Renal cortex interstitium (tissue), 15 donors: ENCODE measurements at places on chromosomes 7 and 10. TPM values are rescaled to one million over a fixed set of nuclear protein-coding genes. Genes with fewer than 3 reads are reported as not detected.
A peak's percentile ranks its signal among the peaks of the same experiment; 100 is the strongest.

DNA sequence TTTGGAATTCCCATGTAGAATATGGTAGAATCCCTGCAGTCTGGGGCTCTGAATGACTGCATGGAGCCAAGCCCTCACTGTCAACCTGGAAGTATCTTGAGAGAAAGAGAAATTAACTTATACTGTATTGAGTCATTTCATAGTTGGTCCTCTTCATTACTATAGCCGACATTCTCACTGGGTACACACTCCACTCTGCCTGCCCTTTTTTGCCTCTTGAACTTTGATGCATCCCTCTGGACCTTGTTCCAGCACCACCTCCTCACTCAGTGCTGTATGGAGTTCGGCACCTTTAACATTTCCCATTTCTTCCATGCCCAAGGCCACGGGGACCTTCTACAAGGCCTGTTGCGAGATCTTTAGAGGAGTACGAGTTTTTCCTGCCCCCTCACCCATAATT, 4.6 kb upstream of the ARHGAP22 start:
- no peak for DNase-seq

IFIT5 gene
- polyA plus RNA-seq, result 21.0 TPM

DNA sequence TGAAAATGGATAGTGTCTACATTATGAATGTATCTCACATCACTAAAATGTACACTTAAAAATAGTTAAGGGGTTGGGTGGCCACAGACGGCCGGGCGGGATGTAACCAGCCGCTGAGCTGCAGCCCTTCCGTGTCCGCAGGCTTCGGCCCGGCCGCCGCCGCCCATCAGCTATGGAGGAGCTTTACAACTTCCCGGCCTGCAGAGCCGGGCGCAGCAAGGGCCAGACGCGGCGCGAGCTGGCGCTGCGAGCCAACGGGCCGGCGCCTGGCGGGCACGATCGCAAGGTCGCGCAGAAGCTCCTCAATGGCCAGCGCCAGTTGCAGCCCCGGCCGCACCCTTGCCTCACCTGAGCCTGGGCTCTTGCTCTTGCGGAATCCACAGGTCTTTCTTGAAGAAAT, 69.1 kb downstream of the KMT2C start:
- DNase-seq, result no peak

GRCh38 chr7:104135760-104136558, 71.9 kb downstream of the ORC5 start:
- no peak for DNase-seq

GRCh38 chr10:88033385-88033784, 170.0 kb downstream of the PTEN start:
- no peak for DNase-seq

DNA sequence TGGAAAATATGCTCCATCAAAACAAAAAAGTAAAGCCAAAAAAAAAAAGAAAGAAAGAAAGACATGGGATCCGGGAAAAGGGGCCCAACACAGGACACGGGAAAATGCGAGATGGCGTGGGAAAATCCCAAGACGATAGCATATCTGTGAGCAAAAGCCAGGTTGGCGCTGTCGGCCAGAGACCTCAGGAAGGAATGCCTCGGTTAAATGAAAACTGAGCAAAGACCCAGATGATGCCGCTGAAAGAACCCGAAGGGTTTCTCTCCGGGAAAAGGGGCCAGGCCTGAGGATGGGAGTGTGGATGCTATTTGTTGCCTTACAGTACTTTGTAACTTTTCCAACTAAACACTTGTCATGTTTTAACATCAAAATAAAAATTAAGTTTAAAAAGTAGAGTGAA, 49.5 kb upstream of the PPP2R2D start:
- no peak for DNase-seq

DNA sequence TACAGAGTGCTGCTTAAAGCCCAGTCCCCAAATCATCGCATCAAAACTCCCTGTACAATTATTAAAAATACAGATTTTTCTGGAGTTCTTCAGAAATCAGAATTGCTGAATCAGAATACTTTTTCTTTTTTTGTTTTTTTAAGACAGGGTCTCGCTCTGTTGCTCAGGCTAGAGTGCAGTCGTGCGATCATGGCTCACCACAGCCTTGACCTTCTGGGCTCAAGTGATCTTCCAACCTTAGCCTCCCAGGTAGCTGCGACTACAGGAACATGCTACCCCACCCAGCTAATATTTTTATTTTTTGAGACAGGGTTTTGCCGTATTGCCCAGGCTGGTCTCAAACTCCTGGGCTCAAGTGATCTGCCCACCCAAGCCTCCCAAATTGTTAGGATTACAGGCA, 3.9 kb downstream of the BBIP1 start:
- no peak for DNase-seq

DNA sequence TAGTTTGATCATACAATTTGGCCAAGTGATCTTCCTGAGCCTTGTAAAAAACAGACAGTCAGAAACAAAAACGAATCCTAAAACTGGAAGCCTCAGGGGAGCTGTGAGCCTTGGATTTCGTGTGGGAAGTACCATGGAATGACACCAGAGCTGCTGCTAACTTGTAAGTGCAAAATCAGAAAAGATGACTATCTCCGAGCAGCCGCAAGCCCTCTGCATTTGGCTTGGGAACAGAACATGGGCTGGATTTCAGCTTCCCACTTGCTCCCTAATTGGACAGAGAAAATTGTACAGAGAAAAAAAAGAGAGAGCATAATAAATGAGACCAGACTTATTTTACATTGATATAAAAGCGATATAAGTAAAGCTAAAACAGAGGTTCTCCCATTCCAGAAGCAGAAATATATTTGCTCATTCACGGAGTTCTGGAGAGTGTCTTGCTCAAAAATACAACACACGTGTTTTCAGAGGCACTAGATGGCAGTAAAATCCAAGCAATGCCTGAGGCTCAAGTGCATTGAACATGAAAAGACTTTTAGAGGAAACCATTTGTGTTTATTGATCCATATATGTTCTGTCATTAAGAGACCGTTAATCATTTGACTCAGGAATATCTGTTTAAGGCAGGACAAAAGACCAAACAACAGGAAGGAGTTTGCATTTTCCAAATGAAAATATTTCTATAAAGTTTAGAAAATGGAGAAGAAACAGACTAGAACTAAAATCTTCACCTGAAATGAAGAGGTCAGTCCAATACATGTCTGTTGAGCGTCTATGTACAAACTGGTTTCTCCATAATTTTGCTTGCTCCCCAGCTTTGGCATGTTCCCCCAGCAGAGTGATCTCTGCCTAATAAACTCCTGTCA, 78.3 kb upstream of the SLC26A5 start:
- peak; percentile 22 for DNase-seq

MSS51 gene
- 1.9 TPM for polyA plus RNA-seq

DNA sequence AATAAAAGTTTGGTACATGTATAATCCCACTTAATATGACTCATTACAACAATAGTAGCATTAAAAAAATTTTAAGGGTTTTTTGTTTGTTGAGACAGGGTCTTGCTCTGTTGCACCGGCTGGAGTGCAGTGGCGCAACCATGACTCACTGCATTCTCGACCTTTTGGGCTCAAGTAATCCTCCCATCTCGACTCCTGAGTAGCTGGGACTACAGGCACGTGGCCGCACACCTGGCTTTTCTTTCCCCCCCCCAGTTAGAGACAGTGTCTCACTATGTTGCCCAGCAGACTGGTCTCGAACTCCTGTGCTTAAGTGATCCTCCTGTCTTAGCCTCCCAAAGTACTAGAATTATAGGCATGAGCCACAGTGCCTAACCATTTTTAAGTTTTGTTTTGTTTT, 40.7 kb downstream of the KMT2C start:
- DNase-seq, result no peak

- no peak for DNase-seq
Observed at GRCh38 chr7:40348126-40348728, 213.4 kb downstream of the SUGCT start.

FGFBP3 gene
- polyA plus RNA-seq, result 3.6 TPM

PTPN12 gene
- 103 TPM for polyA plus RNA-seq

GRCh38 chr10:8121201-8121890, 66.9 kb downstream of the GATA3 start:
- no peak for DNase-seq

DNA sequence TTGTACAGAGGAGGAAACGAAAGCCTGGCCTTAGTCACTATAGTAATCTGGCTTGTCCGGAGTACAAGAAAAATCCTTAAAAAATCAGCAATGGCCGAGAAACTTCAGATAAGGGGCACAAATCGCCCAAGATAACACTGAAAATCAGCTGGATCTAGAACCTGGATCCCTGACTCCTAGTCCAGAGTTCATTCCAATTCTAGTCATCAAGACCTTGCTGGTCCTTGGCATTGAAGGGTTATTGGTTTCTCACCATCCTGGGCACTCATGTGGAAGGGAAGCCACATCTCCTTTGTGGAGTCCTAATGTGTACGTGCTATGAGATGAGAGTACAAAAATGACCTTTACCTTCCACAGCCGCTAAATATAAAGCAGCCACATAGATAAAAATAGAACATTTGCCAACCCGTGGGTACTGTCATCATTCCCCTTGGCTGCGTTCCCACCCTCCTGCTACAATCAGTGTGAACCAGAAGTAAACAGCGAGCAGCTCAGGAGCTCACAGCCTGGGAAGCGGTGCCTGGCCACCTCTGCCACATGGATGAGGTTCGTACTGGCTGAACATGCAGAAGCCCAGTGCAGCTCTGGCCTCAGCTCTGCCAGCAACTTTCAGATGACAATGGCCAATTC, 116.0 kb upstream of the PDLIM1 start:
- no peak for DNase-seq

STOX1 gene
- polyA plus RNA-seq, result 12.4 TPM

GRCh38 chr10:108696792-108697477, 1226.4 kb downstream of the XPNPEP1 start:
- no peak for DNase-seq

- DNase-seq, result no peak
Observed at GRCh38 chr7:150476285-150476684, 25.9 kb downstream of the GIMAP8 start.

DNA sequence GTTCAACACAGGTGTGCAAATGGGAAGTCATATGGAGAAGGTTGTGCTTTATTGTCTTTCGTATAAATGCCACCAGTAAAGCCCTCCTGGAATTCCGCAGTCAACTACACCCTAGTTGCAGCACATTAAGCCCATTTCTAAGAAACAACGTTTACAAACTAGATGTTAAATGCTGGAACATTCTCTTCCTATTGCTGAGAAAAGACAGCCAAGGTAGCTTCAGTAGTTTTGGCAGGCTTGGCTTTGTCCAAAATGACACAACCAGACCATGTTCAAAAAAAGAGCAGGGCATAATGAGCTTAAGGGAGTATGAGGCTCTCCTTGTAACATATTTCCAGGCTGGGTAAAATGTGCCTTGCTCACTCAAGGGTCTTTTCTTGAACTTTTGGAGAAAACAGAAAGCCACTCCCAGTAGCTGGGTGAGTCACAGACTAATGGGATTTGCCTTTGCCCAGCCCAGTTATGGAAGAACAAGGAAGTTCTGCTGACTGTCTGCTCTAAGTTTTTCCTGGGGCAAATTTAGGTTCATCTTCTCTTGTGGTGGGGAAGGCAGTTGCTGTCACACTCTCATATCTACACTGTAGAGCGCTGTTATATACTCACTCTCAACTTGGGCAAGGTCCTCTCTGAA, 238.7 kb downstream of the PLXNA4 start:
- no peak for DNase-seq

PIP gene
- polyA plus RNA-seq, result not detected

LRIT1 gene
- polyA plus RNA-seq, result not detected

DNA sequence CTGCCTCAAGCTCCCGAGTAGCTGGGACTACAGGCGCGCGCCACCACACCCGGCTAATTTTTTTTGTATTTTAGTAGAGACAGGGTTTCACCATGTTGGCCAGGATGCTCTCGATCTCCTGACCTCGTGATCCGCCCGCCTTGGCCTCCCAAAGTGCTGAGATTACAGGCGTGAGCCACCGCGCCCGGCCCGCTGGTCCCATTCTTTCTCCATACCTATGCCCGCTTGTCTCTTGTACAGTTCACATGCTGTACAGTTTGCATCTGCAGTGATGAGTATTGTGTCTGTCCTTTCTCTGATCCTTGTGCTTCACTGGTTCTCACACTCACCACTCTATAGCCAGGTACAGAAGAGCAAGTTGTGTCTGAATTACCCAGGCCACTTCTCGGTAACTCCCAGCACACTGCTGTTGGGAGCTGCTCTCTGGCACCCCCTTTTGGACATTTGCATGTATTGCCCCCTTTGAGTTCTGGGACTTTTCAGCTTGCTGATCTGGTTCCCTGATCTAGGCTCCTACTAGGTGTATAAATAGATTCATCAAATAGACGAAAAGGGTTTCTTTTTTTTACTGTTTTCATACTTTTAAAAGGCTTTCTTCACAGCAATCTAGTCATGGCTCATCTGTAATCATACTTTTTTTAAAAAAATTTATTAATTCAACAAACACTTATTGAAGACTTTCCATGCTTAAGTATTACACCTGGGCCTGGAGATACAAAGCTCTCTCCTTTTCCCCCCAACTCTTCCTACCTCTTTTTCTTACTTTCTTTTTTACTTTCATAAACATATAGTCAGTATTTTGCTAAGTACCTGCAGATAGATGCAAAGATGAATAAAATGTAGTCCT, 53.5 kb downstream of the AOAH start:
- DNase-seq, result peak; percentile 42

DNA sequence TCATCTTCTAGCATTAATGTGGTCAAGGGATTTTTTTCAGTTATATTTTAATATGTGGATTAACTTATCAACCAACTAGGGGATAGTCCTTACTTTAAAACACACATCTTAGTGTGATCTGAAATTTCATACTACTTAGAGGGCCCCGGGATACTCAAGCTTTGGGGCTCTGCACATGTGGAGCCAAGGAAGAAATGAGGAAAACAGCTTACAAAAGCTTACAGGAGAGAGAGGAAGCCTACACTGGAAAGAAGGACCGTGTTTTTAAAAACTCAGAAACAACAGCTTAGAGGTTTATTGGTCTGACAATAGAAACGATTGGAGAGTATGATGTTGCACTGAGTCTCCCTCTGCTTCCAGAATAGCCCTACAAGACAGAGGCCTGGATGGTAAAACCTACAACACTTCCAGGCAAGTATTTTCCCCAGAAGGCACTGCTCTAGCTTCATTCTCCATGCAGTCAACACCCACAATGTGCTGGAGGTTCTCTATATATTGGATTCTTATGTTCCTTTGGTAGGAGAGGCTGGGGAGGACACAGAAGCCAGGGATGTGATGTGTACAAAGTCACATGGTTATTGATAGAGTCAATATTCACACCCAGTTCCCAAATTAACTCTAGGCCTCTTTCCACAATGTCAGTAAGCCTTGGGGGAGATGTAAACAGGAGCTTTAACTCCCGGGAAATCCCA, 47.3 kb downstream of the JCAD start:
- no peak for DNase-seq

SPOCK2 gene
- 151 TPM for polyA plus RNA-seq

- DNase-seq, result no peak
Observed at GRCh38 chr10:120999868-121000267, 148.7 kb downstream of the WDR11 start.

SEMA3D gene
- polyA plus RNA-seq, result 46.1 TPM

DNA sequence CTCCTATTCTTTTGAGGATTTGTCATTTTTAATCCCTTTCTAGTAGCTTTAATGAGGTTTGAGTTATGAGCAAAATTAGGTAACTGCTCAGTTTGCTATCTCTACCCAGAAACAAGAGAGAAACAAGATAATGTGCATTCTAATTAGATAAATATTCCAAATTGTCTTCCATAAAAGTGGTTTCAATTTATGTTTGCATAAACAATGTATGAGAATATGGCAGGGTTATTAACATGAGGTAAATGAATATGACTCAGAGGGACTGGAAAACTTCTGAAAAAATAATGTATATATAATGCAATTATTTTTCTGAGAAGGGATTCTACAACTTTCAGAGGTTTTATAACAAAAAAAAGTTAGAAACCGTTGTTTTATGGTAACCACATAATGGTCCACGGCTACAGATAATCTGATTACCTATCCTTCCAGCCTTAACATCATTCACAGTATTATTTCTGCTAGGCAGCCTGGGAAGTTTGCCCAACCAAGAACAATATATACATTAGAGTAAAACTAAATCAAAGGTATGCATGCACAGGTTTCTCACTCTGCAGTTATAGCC, 101.2 kb downstream of the CRPPA start:
- no peak for DNase-seq
